Stimulated activated CD4-positive, alpha-beta T cell treated with anti-CD3 and anti-CD28 coated beads, Interleukin-1b, Interleukin-23, amount 100 ng/mL, for 1 hour (primary cell): ENCODE measurements at places on chromosomes 1 and 21.

DNA sequence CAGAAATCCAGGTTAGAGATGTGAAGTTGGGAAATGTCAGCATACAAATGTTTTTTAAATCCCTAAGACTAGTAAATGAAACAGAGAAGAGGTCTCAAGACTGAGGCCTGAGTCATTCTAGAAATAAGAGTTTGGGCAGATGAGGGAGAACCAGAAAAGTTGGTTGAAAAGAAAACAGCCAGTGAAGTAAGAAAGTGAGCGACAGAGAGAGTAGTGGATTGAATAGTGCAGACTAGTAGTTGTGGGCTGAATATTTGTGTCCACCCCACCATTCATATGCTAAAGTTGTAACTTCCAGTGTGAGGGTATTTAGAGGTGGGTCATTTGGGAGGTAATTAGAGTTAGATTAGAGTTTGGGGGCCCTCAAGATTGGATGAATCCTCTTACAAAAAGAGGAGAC lies 889.2 kb downstream of the TTLL7 start:
- DNase-seq = no peak

- DNase-seq = no peak
These were observed 84.8 kb downstream of the NR5A2 start for GRCh38 chr1:200112290-200112689.

DNA sequence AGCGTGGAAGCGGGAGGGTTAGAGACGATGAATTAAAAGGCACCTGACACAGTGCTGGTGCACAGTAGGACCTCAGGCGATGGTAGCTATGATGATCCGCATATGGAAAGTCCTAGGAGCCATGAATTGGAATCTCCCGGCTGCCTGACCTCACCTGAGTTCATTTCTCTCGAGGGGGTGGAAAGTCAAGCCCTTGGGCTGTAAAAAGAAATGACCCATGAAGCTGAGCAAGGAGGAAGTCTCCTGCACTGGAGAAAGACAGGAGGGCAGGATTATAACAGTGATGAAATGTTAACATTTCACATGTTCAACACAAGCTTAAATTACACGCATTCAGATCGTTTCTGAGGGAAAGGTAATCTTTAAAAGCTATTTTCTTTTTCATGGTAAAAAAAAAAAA lies 481.2 kb downstream of the MATN1 start:
- DNase-seq = no peak

DNA sequence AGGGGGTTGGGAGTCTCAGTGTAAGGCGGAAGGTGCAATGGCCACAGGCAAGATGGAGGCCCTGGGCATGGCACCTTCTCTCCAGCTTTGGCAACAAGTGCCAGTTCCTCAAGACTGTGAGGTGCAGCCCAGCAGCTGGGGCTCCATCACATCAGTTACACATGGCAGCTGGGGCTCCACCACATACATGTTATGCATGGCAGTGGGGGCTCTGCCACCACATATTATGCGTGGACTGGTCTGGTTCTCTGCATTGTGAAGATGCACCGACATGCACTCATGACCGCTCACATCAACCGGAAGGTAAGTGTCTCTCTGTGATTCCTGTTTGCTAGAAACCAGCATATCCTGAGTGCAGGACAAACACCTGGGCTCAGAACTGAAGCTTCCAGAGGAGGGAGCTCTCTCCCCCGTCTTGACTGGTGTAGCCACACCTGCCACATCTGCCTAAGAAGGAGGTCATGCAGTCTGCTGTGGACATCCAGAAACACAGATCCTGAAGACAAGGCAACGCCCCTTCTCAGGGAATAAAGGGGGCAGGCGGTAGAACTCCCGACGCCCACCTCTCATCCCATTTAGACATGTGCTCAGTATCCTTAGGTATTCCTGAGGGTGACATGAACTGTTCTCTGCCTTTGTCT lies 104.1 kb upstream of the TMPRSS2 start:
- no peak for DNase-seq

DNA sequence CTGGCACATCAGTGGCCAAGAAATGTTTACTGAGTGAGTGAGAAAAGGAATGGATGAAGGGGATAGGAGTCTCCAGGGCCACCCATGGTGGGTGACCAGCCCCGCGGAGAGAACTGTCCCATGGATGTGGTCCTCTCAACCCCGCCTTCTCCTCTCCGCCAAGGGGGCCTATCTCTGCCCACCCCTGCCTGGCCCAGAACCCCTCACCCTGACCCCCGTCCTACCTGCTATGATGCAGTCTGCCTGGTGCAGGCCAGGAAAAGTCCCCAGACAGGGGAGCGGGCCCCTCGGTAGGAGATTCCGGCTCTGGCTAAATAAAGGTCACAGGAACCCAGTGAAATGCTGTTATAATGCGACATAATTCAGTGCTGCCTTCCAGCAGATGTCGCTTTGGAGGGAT lies 107.6 kb downstream of the PTPRU start:
- no peak for DNase-seq

DNA sequence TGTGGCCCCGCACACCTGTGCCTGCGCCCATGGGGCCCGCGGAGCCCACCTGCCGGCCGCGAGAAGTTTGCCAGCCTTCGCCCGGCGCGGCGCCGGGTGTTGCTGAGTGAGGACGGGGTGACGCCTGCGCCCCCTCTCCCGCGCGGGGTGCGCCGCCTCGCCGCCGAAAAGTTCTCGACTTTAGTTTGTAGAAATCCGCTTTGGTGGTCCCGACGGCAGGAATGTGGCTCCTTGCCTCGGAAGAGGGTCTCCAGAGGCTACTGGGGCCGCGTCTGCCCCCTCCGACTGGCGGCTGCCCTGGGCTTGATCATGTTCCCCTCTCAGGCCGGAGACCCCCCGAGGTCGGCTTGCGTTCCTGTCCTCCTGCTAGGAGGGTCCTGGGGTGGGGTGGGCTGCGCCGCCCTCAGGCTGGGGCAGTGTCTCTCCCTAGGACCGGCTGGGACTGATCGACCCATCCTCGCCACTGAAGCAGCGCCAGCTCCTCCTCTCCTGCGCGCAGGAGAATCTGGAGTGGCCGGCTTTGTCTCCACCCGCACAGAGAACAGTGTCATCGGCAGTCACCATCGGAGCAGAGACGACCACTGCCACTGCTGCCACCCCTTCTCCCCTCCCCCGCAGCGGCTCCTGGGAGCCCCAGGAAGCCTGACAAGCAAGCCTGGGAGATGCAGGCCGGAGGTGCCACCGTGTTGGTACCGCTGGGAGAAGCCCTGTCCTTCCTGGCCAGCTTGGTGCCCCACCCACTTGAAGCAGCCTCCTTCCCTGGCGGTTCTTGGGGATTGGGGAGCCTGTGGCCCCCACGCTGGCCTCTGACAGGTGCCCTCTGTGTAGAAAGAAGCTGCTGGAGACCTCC lies 553 bp upstream of the SLC30A2 start:
- no peak for DNase-seq

DNA sequence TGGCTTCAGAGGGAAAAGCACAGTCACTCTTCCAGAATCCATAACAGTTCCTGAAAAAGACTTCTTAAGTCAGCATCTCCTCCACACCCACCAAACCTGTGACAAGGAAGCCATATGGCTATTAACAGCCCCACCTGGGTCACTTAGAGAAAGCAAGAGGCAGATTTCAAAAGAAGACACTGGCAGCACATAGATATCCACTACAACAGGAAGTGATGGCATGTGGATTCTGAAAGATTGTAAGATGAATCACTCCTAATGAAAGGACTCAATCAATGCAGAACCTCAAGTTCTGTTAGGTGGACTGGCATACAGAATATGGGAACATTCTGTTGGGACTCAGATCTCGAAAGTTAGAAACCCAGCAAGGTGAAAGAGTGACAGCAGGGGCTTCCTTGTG lies 365.9 kb downstream of the TGFB2 start:
- no peak for DNase-seq

DNA sequence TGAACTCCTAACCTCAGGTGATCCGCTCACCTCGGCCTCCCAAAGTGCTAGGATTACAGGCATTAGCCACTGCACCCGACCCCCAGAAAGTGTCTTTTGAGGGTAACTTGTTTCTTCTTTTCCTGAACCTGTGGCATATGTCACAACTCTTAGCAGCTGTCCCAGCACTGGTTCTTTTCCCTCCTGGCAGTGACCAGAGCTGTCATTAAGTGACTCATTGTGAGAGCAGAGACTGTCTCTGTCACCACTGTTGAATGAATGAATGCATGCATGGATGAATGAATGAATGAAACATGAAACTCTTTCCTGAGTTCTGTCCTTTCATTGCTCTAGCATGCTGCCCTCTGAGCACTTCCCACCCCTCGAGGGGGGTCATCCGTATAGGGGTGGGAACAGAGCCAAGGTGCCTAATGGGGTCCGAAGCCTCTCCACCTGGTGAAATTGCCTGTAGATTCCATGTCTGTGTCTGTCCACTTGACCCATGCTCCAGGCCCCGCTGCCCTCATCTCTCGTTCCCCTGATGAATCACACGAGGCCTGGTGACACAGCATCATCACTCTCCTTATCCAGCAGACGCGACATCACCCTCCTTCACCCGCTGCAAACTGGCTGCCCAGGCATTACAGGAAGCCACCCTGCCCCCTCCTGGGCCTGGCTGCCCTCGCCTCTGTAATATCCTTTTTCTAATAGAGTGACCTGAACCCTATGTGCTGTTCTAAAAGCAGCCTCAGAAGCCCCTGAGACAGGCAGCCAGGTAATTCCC lies 75.0 kb downstream of the IGSF21 start:
- DNase-seq = no peak

- DNase-seq = no peak
These were observed 11.1 kb upstream of the PAXBP1 start for GRCh38 chr21:32782698-32783097.

DNA sequence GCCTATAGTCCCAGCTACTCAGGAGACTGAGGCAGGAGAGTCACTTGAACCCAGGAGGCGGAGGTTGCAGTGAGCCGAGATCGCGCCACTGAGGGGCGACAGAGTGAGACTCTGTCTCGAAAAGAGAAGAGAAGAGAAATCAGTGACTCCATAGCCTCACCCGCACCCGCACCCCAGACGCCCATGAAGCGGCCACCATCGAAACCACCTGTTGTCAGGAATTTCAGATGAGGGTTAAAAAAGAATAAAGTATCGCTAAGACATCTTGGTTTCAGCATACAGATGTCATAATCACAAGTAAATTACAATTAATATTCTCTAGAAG lies 47.4 kb downstream of the NPHP4 start:
- DNase-seq = no peak

DNA sequence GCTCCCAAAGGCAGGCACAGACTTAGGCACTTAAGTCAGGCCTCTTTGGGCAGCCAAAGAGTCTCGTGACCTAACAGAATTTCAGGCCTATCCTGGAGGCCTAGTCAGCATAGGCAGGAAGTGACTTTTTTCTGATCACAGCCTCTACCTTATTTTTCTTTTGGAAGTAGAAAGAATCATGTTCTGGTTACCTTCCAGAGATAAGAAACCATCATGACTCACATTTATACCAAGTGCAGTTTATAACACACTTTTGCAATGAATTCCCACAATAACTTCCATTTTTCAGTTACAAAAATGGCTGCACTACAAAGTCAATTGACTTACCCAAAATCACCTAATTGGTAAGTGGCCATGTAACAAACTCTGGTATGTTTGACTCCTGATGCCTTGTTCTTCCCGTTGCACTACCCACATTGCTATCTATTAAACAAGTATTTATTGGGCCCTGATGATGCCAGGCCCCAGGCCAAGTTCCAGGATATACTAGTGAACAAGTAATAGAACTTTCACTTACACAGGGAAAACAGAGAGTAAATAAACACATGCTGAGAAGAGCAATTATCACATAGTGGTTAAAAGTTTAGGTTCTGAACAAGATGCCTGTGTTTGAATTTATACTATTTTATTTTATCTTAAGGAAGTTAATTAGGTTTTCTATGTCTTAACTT lies 74.3 kb downstream of the SH3GLB1 start:
- DNase-seq = no peak

GRCh38 chr1:2228694-2229036 lies 546 bp downstream of the SKI start:
- DNase-seq = no peak

GRCh38 chr1:104932030-104932915 lies 1182.6 kb downstream of the AMY1C start:
- DNase-seq = no peak

- no peak for DNase-seq
These were observed 1.3 kb upstream of the TXNIP start for GRCh38 chr1:145997718-145998023.

DNA sequence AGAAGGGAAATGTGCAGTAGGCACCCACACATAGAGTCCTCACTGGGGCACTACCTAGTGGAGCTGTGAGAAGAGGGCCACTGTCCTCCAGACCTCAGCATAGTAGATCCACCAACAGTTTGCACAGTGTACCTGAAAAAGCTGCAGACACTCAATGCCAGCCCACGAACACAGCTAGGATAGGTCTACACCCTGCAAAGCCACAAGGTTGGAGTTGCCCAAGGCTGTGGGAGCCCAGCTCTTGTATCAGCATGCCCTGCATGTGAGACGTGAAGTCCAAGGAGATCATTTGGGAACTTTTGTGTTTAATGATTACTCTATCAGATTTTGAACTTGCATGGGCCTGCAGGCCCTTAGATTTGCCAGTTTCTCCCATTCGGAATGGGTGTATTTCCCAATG lies 299.4 kb upstream of the OLFM3 start:
- no peak for DNase-seq

DNA sequence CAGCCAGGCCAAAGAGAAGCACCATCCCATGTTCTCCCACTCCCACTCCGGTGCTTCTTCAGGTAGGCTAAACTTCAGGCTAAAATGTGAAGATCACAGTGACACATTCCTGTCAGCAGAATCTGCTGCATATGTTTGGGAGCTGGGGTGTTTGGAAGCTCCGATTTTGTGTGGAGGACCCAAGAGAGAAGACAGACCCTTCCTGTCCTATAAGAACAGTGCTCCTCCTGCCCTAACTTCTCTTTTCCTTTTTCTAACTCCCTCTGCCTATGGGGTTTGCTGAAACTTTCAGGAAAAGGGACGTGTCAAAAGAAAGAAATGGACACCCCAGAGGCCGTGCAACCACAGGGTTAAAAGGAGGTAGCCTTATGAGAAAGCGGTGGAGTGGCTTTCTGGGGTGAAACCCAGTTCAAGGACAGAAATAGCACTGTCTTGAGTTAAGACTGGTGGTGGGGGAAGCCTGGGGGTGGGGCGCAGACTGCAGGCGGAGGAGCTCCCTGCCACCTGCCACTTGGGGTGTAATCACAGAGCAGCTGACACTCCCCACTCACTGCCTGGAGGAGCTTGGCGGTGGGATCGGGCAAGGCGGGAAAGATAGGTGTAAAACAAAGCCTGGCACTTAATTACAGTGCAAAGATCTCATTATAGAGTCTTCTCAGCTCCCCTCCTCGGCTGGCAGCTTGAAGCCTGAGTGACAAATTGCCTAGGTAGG lies 645 bp upstream of the TLR5 start:
- no peak for DNase-seq

GRCh38 chr1:113279776-113280391 lies 110.4 kb upstream of the MAGI3 start:
- no peak for DNase-seq
